Iris pigment epithelial cell (primary cell): ENCODE measurements at places on chromosomes 4 and X.
A peak's percentile ranks its signal among the peaks of the same experiment; 100 is the strongest.

GRCh38 chr4:182869697-182870096, 47.5 kb downstream of the DCTD start:
- DNase-seq = no peak

GRCh38 chr4:188879598-188879997, 740.4 kb downstream of the TRIML1 start:
- DNase-seq = no peak

- no peak for DNase-seq
Observed at GRCh38 chrX:104762641-104763040, 196.6 kb downstream of the IL1RAPL2 start.

- peak; percentile 64 for DNase-seq
Observed at GRCh38 chr4:22515888-22516541, at the start of gene ADGRA3. TSS of gene ADGRA3 (minus strand) at chr4:22516066. CDS start at chr4:22515784, 282 bp downstream.

- DNase-seq = no peak
Observed at GRCh38 chr4:111923786-111924185, 221.5 kb upstream of the FAM241A start.

GRCh38 chr4:2867758-2868491, 24.3 kb downstream of the ADD1 start:
- DNase-seq = peak; percentile 54

GRCh38 chr4:85642356-85643100, 167.6 kb downstream of the ARHGAP24 start:
- DNase-seq = no peak

DNA sequence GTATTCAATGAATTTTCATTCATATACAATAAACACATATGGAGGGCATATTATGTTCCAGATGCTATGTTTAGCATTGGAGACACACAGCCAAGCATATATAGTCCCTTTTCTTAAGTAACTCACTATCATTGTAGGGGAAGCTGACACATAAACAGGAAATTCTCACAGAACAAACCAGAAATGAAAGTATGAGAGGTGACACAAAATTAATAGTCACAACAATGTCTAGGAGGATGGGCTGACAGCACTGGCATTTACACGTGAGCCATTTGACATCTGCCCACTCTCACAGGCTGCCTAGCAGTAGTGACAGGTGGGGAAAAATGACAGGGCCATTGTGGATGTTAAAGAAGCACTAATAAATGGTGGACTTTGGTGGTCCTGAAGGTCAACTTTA, 2.6 kb upstream of the CNOT6L start:
- no peak for DNase-seq

DNA sequence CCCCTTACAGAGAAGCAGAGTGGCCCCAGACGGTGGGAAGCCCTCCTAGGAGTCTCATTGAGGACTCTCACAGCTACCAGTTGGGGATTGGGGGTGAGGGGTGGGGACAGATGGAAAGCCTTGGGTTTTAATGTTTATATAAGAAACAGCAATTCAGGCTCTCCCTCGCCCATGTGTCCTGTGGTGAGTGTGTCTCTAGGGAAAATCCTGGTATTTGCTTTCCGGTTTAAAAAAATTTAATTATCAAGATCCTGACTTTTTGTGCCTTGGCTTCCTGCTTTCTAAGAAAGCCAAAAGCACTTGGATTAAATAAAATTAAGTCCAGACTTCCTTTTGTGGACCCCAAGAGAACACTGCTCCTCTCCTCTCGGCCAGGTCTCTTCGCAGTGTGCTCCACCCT, 93.8 kb downstream of the SOWAHB start:
- DNase-seq = no peak

- DNase-seq = peak; percentile 1
Observed at GRCh38 chrX:63012574-63012973, 338.6 kb downstream of the SPIN4 start.

DNA sequence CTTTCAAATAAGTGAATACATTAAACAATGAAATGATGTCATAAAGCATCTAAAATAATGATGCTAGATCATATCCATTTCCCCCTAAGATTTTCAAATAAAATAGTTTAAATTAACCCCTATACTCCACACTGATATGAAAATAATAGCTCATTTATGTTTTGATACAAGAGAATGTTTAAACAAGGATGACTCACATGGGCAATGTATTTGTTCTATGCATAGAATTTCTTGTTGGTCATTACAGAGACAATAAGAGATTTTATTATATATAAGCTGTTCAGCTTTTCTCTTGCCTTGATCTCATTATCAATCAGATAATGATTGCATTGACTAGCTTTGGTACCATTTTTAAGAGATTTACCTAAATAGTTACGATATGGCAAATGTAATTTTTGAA, 411.7 kb downstream of the ARHGAP24 start:
- no peak for DNase-seq

GRCh38 chrX:130623518-130623917, 221.7 kb downstream of the RBMX2 start:
- DNase-seq = no peak

GRCh38 chr4:119834906-119835612, 206.5 kb upstream of the PDE5A start:
- peak; percentile 51 for DNase-seq

GRCh38 chr4:122701965-122702364, 30.5 kb upstream of the BBS12 start:
- no peak for DNase-seq

GRCh38 chr4:156547439-156547838, 424.2 kb downstream of the PDGFC start:
- DNase-seq = peak; percentile 97

DNA sequence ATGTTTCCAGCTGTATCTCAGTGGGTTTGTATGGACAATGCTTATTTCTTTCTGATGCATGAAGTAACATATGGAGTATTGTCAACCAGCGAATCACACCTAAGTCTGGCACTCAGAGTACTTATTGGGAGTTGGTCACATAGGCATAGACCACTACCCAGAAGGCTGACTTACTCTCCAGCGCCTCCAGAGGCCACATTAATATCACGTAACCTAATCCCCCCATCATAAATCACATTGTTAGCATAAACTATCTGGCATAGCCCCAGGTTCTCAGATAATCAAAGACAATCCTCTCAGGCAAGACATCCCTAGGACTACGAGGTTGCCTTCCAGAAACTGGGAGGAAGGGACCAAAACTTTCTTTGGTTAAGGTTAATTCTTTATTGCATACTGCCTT, 560.5 kb upstream of the PABPC4L start:
- DNase-seq = no peak

GRCh38 chr4:153927451-153927850, 138.6 kb upstream of the SFRP2 start:
- no peak for DNase-seq

GRCh38 chr4:78776079-78776728, at the start of gene BMP2K:
TSS of gene BMP2K (plus strand) at chr4:78776350. CDS start at chr4:78776544, 194 bp downstream.
- DNase-seq = peak; percentile 77

DNA sequence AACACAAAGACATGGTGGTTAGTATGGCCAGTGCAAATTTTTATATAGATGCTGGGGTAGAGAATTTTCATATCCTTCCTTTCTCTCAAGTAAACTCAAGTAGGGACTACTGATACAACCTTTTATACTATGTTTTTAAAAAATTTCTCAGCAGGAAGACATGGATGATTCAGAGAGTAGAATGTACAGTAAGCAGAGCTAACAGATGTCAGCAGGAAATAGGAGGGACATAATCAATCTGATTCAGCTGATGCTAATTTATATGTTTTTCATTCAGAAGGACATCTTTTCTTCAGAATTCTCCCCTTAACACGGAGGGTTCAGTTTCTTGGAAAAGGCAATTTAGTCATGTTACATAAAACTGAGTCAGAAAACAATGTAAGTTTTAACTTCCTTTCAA, 95.4 kb downstream of the GRIA2 start:
- DNase-seq = no peak

DNA sequence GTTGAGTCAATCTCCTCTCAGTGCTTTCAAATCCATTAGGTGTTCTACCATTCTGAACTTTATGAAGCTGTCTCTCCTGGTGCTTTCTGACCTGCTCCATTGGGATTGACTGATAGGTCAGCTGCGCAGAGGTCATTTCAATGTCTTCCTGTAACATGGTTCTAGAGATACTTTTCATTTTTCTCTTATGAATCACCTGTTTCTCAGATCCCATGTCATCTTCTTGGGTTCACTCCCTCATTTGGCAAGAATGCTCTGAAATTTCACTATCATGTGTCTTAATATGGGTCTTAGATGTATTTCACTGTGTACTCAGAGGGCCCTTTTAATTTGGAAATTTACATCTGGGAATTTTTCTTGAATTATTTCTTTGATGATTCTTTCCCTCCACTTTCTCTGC, 13.8 kb upstream of the PGM2 start:
- DNase-seq = peak; percentile 87

GRCh38 chrX:149807747-149808458, 26.2 kb downstream of the MAGEA9 start:
- no peak for DNase-seq

DNA sequence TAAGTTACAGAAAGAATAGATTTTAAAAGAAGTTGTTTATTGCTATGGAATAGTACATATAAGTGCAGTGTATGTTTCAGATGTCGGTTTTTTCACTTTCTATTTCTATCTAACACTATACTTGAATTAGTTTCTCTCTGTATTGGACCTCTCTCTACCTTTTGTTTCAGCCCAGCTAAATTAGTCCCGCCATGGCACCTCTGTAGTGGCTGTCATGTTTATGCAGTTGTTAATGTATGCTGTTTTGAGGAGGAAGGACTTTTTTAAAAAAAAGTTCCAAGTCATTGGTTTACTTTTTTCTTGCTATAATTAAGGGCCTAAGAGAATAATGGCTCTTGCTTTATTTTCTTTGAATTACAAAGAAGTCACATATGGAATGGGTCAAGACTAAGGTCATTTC, 118.1 kb downstream of the AKAP4 start:
- no peak for DNase-seq

DNA sequence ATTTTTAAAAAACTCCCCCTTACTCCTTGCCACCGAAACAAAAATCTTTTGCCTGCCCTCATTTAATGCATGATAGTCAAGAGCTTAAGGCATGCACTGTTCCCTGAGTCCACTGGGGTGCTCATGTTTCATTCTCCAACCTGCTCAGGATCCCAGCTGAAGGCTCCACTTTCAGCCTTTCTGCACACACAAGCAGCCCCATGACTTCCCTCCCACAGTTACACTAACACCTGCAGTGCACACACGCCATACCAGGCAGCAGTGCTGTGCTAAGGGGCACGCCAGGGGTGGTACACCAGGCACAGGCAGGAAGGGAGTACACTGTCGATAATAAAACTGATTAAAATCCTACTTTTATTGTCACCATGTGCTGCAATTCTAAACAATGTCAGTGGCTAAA, 385.2 kb downstream of the BMPR1B start:
- DNase-seq = peak; percentile 14

GRCh38 chrX:136047016-136047642, 61.9 kb downstream of the SLC9A6 start:
- DNase-seq = no peak

GRCh38 chr4:30763321-30763727, 43.2 kb downstream of the PCDH7 start:
- DNase-seq = peak; percentile 86

DNA sequence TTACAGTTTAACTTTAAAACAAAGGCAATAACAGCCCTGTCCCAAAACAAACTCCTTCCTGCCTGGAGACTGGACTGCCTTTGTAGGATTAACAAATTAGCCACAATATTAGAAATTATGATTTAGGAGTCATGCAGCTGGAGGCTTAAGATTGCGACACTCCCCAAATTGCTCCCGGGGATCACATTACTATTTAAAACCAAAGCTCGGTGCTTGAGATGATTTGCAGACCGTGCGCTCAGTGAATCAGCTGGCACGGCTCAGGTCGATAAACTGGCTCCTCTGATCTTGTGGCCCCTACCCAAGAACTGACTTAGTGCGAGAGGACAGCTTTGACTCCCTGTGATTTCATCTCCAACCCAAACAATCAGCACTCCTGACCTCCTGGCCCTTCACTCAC, 829.3 kb downstream of the NLGN4X start:
- no peak for DNase-seq

- DNase-seq = no peak
Observed at GRCh38 chr4:3483471-3483921, 20.4 kb downstream of the DOK7 start.

GRCh38 chr4:121304893-121305292, 75.9 kb downstream of the QRFPR start:
- DNase-seq = no peak

DNA sequence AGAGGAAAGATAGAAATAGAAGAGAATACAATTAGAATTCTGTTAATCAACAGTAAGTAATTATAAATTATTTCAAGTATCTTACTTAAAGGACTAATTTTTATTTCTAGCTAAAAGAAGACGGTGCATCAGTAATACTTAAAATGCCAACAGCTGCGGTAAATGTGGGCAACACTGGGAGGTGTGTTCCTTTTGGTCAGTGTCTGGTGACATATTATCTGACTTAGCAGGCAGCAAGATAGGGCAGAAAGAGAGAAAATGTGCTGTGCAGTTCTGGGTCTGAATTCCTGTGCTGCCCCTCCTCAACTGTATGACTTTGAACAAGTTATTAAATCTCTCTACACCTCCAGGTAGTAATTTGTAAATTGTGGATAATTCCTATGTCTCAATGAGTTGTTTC, 120.6 kb downstream of the ZNF827 start:
- no peak for DNase-seq

GRCh38 chr4:151806511-151806927, 45.7 kb upstream of the GATB start:
- DNase-seq = peak; percentile 78

GRCh38 chr4:633406-633805, 8.0 kb downstream of the PDE6B start:
- no peak for DNase-seq

DNA sequence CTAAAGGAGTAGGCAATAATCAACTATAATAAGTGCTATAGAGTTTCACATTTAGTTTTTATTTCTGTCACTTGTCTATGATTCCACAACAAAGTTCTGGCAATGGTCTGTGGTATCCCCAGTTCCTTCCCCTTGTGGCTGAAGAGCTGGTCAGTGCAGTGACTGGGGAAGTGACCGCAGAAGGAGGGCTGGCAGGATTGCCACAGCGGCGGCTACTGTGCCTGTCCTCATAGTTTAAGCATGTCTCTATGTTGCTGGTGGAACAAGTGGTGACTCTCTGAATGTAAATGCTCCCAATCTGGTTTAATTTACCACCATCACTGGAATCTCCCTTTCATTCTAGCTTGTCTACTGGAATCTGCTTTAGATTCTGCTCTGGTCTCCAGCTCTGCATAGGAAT, 170.6 kb upstream of the GK2 start:
- no peak for DNase-seq

- peak; percentile 64 for DNase-seq
Observed at GRCh38 chr4:20370274-20370673, 118.6 kb downstream of the SLIT2 start.

- peak; percentile 11 for DNase-seq
Observed at GRCh38 chr4:176339936-176340761, 20.4 kb downstream of the SPCS3 start.

GRCh38 chrX:105462186-105462585, 241.7 kb upstream of the TEX13A start:
- no peak for DNase-seq
